ENCODE measurements at places on chromosomes 4 and X.

DNA sequence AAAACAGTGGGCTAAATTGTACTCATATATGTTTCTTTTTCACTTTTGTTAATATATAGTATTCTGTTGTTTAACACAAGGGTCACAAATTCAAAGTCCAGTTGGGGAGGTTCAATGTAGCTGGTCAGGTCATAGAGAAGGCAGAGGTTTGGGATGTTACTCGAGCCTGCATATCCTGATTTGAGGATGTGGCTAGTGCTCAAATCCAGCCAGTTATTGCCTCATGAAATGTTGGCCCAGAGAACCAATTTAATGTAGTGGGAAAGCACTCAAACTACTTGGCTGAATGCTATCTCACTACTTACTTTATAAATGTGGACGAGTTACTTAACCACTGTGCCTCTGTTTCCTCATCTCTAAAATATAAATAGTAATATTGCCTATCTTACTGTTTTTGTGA lies 12.5 kb downstream of the USO1 start:
- DNase-seq: no peak

- no peak for DNase-seq
Measured at GRCh38 chr4:114249561-114249960, 270.1 kb upstream of the ARSJ start.

DNA sequence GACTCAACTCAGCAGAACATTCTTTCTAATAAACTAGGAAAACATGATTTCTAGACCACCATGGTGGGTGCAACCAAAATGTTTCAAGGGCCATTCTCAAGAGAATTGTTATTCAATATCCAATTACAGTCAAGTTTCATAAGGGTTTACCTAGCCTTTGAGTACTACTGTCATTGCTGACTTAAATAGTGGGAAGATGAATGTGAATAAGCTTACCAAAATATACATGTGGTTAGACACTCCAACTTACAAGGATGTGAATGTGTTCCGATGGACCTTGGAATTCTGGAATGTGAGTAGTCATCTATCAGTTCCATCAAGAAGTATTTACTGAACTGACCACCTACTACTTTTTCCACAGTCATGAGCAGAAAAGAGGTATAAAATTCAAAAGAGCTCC lies 16.9 kb downstream of the SH3RF1 start:
- DNase-seq: no peak

DNA sequence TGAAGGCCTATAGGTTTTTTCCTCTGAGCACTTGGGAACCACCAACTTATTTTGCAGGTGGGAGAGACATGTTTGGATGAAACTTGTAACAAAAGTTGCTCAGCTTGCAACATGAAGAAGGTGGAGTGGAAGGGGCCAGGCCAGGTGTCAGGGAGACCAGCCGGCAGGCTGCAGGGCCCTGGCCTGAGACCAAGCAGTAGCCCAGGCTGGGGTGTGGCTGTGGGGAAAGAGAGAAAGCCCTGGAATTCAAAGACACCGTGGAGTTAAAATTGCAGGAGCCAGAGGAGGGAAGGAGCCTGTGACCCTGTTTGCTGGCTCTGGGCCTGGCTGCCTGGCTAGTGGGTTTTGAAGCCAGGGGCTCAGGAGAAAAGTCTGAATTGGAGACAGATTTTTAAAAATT lies 43.4 kb downstream of the EFNB1 start:
- DNase-seq: no peak

DNA sequence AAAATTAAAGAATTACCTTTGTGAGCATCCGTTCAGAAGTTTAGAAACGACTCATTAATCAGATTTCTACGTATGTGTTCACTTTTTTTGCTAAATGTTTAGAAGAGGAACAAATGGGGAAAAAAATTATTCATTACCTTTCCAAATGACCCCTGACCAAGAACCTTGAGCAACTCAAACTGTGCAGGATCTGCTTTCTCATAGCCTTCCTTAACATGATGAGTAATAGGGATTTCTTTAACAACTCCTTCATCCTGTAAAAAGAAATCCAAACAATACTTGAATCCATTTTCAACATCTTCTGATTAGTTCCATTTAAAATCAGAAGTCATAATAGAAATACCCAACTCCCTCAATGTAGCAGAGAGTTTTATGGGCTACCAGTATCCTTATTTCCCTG lies 32.1 kb downstream of the RPS6KA6 start:
- DNase-seq: no peak

- no peak for DNase-seq
Measured at GRCh38 chr4:44553180-44553579, 98.2 kb downstream of the YIPF7 start.

- DNase-seq: no peak
Measured at GRCh38 chrX:148610328-148610698, 109.9 kb downstream of the AFF2 start.

DNA sequence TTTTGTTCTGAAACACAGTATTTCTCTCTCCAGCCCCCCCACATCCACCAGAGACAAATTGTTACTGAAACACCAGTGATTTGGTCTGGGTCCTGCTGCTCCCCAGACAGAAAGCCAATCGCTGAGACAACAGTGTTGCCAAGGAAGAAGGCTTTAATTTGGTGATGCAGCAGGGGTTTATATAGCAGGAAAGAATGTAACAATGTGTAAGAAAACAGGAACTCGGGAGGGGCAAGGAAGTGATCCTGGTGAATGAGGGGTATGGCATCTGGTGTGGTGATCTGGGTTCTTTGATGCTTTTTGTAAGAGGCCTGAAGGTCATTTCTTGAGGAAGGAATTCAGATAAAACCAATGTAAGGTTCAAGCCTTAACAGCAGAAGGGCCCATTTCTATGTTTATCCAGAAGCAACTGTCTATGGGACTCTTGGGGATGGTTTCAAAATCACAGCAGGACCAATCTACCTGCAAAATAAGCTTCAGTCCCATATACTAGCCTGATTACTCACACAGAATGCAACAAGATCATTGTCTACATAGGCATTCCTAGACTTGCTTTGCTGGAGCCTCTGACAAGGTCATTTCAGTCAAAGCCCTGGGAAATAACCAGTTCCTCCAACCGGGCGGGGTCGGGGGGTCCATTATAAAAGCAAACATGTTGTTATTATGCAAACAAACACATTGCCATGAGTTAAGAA lies 445.2 kb upstream of the ZFP42 start:
- no peak for DNase-seq

GRCh38 chr4:46952451-46952850 lies 40.9 kb downstream of the GABRA4 start:
- DNase-seq: no peak

DNA sequence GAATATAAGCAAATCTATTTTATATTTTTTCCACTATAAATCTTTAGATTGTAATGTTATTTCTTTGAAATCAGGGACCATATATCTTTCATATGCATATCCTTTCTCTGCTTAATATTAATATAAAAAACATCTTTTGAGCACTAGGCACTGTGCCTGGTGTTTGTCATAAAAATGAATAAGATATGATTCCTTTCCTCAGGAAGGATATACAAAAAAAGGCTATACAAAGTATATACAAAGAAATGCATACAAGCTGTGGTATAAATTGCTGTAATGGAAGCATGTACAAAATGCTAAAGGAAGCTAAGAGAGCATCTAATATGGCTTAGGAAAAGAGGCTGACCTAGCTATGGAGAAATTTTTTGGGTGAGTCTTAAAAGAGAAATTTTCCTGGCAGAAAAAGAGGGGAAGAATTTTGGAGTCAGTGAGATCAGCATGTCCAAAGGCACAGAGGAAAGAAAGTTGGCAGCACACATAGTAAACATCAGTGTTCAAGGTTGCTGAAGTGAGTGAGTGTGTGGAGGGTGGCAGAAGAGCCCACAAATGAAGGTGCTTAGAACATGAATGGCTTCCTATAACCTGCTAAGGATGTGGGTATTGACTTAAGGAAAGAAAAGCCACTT lies 500.0 kb downstream of the SPRY1 start:
- no peak for DNase-seq

DNA sequence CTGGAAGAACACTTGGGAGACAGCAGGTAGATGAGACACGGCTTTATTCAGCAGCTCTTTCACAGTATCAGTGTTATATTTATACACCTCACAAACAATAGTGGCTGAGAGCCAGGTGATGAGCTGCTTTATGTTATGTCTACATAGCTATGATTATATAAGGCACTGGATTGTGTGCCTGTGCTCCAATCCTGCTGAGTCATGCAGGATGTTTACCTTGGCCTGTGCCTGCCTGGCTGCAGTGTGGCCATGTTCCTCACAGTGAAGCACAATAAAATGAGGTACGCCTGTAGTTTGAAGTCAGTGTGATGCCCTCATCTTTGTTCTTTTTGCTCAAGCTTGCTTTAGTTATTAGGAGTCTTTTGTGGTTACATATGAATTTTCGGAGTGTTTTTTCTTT lies 31.3 kb downstream of the CXCL13 start:
- no peak for DNase-seq

GRCh38 chr4:28109801-28110200 lies 1249.2 kb downstream of the STIM2 start:
- DNase-seq: no peak

- no peak for DNase-seq
Measured at GRCh38 chr4:38615847-38616246, 48.2 kb upstream of the KLF3 start.

GRCh38 chr4:159027535-159027934 lies 75.3 kb upstream of the RAPGEF2 start:
- DNase-seq: no peak

- DNase-seq: no peak
Measured at GRCh38 chr4:101774807-101775206, 15.7 kb upstream of the BANK1 start.

- DNase-seq: no peak
Measured at GRCh38 chrX:7247346-7247745, 99.4 kb upstream of the PUDP start.

- DNase-seq: no peak
Measured at GRCh38 chr4:81136161-81136905, 78.7 kb downstream of the PRKG2 start.

GRCh38 chr4:83504996-83505395 lies 20.1 kb upstream of the ABRAXAS1 start:
- no peak for DNase-seq

DNA sequence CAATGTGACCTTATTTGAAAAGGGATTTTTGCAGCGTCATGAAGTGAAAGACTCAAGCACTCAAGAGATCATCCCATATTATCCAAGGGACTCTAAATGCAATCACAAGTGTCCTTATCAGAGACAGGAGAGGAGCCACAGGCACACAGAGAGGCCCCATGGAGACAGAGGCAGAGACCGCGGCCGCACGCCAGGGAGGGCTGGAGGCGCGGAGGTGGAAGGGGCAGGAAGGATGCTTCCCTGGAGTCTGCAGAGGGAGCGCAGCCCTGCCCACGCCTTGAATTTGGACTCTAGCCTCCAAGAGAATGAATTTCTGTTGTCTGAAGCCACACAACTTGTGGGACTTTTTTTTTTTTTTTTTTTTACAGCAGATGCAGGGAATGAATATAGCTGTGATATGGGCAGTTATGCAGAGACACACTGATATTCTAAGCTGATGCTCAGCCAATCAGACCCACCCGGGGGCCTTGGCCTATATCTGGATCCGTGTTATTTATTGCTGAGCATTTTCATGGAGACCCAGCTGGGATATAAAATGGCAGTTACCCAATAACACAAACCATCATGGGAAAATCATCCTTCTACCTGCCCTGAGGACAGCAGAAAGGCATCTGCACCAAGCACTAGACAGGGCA lies 244.8 kb upstream of the PSAPL1 start:
- DNase-seq: peak; percentile 65

DNA sequence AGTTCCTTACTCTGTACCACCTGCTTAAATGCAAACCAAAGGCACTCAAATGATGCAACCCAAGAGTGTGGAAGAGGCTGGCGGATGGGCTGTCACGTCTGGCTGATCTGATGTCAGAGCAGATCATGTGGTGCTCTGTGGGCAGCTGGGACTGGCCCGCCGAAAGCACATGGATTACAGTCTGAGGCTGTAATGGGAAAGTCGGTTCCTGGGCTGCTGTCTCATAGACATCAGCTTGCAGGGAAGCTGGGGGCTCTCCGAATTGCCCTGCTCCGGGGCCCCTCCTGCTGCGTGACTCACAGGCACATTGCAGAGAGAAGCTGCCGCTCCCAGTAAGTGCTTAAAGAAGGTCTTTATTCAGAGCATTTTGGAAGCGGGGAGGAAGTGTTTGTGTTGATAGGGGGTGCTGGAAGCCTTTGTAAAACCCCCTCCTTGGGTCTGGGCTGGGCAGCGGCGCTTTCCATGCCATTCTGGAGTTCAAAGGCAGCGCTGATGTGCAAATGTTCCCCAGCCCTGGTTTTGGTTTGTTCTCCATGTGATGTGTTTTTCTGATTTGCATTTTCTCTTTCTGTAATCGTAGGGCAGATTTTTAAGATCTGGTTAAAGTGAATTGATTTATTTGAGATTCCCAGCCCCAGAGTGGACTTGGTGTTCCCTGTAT lies 181.1 kb downstream of the LARP7 start:
- DNase-seq: peak; percentile 90

DNA sequence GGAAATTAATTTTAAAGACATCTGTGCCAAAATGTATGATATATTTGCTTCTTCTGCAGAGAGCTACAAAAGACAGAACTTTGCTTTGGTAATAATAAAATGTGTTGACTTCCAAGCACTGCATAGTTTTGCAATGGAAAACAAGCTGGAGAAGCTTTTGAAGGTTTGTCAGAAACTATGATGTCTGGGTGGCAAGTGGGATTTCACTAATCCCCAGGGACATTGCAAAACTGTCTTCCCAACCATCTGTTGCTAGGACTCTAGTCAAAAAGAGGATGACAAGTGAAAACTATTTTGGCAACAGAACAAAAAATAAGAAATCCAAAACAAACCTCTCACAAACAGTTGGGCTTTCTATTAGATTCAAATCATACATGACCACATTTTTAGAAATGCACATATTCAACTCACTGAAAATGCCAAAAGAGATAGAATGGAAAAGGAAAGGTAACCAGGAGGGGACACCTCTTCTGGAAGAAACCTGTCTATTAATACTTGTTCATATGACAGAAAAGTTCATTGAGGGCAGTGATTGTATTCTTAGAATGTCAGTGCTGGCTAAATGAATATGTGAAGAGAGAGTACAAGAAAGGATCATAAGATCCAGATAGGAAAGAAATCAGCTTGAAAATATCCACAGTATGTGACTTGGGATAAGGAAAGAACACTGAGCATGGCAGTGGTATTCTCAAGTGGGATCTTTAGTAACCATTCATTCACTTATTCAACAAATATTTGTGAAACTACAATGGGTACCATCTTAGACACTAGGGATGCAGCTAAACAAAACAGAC lies 228.0 kb downstream of the RASL11B start:
- no peak for DNase-seq

DNA sequence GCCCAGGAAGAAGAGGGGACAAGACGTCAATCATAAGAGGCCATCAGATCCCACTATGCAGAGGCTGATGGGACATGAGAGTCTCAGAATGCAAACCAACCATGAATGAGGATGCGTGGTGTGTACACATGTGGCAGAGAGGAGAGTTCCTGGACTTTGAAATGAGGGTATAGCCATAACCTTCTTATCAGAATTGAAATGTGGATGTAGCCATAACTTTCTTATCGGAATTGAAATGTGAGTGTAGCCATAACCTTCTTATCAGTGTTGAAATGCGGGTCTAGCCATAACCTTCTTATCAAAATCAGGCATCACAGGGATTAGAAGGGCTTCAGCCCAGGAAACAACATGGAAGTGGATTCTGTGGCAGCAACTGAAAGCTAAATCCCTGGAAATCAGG lies 415.5 kb upstream of the FAT1 start:
- DNase-seq: no peak

All from chondrocyte (in vitro differentiated cells).